ENCODE measurements at places on chromosomes 13 and 19.

- no peak for DNase-seq
Measured at GRCh38 chr13:35378939-35379338, 97.5 kb downstream of the MAB21L1 start.

- DNase-seq, result no peak
Measured at GRCh38 chr19:41194157-41194552, 1.1 kb downstream of the CYP2S1 start.

- DNase-seq, result no peak
Measured at GRCh38 chr13:23778879-23779278, 110.3 kb downstream of the MIPEP start.

GRCh38 chr13:113989585-113990300, 15.9 kb upstream of the C13orf46 start:
- DNase-seq, result no peak

GRCh38 chr13:35356572-35356971, 119.9 kb downstream of the MAB21L1 start:
- DNase-seq, result no peak

- DNase-seq, result no peak
Measured at GRCh38 chr19:3774621-3775373, 2.8 kb upstream of the RAX2 start.

DNA sequence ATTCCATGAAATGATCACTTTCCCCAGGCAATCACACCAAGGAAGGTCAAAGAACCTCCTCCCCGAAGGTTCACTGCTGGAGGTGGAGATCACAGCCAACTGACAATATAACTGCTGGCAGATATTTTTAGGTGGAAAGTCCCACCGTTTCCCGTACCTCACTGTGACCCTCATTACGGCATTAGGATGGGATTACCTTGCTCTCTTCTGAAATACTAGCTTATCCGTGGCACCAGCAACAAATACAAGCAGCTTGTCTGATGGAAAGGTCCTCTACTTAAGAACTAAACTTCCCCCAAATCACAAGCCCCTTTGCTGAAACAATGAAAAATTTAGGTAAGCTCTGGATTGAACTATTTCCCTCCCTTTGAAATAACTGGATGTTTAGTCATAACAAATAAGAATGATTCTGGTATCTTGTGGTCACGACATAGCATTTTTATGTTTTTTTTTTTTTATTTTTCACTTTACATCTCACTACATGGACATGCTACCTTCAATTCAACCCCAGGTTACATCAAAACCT, 178.9 kb downstream of the COL4A1 start:
- no peak for DNase-seq

DNA sequence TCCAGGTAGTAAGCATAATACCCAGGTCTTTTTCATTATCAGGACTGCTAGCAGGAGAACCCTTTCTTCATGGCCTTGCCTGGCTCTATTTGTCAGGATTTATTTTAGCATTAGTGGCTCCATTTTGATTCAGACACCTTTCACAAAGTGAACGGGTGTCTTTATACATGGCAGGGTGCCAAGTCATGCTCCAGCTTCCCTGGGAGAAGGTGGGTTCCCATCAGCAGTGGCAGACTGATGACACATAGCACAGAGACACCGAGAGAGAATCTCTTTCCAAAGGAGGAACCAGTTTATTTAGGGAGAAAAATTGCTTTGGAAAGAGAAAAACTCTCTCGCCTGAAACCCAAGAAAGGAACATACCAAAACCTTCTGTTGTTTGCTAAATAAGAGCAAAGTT, 135.3 kb upstream of the TMTC4 start:
- no peak for DNase-seq

GRCh38 chr19:9709305-9709704, 34.4 kb upstream of the ZNF562 start:
- DNase-seq, result no peak

DNA sequence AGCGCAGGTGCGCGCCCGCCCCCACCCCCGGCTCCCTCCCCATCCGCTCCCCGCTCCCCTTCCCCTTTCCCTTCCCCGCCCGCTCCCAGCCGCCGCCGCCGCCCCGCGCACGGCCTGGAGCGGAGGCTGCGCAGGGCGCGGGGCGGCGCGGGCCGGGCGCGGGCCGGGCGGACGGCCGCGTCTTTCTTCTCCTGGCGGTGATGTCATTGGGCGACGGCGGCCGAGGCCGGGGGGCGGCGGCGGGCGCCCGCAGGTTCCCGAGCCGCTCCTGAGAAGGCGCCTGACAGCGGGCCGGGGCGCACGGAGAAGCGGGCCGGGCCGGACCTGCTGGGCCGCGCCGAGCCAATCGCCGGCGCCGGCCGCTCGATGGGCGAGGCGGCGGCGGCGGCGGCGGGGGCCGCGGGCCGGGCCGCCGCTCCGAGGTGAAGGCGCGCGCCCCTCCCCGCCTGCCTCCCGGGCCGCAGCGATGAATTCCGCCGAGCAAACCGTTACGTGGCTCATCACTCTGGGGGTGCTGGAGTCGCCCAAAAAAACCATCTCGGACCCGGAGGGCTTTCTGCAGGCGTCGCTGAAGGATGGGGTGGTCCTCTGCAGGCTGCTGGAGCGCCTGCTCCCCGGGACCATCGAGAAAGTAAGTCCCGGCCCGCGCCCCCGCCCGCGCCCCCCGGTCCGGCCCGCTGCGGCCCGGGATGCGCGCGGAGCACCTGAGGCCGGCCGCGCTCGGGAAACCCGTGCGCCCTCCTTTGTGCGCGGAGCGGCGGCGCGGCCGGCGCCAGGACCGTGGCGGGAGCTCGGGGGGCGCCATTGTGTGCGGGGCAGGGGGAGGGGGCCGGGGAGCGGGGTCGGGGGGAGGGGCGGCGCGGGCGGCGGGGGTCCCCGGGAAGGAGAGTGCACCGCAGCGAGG, at the start of gene ARHGEF7:
Gene ARHGEF7 (plus strand): TSS at position 250 of the 904 bp plus-strand sequence. CDS start 217 bp downstream, at position 467.
- no peak for DNase-seq

- no peak for DNase-seq
Measured at GRCh38 chr19:46226438-46226973, 3.0 kb upstream of the IGFL1 start.

DNA sequence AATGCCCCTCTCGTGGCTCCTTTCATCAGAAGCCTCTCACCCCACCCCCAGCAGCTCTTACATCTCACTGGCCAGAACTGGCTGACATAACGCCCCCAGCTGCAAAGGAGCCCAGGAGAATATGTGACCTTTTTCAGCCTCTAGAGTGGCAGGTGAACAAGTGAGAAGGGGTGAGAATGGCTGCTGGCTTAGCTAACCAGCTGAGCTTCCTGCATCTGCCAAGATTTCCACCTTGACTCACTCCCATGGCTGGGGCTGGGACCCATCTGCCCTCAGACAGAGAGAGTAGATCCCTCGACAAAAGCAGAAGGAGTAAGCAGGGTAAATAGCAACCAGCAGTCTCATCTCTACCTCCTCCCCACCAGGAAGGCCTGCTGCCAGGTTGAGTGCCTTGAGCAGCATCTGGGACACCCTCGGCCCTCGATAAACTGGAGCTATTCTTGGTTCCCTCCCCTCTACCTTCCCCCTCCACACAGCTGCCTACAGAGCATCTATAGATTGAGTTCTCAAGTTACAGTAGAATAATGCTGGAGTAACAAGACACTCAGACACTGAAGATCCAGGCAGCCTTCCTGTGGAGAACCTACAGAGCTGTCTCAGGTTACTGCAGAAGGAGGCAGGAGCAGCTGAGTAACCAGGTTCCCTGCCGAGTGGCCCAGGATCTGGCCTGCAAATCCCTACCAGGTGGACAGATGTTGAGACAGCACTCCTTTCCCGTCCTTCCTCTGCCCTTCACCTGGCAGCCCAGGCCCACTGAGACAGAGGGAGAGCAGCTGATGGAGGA, 15.5 kb downstream of the KASH5 start:
- no peak for DNase-seq

DNA sequence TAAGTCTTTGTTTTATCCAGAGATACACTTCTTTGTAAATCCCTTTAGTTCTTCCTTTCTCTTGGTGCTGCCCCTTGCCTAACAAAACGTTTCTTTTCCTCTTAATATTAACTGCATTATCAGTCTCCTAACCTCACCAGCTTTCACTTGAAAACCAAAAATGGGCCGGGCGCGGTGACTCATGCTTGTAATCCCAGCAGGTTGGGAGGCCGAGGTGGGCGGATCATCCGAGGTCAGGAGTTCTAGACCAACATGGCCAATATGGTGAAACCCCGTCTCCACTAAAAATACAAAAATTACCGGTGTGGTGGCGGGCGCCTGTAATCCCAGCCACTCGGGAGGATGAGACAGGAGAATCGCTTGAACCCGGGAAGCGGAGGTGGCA, 329.8 kb upstream of the MIR17HG start:
- DNase-seq, result no peak

- no peak for DNase-seq
Measured at GRCh38 chr19:45075301-45076028, 813 bp downstream of the ZNF296 start.

- no peak for DNase-seq
Measured at GRCh38 chr13:20825477-20825875, 51.7 kb upstream of the EEF1AKMT1 start.

DNA sequence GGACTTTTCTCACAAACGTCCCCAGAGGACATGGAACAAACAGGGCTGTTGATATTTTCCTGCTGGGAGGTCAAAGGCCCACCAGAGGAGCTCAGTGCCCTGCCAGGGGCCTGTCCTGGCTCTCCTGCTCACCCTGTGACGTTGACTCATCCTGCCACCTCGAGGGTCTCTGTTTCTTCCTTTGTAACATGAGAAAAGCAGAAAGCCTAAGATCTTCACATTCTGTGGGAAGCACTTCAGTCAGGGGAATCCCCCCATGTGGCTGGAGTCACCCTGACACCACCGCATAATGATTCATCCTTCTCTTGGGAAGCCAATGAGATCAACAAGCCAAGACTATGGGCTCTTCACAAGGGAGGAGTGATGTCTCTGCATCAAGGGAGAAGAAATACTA, 147.9 kb downstream of the KATNAL1 start:
- DNase-seq, result no peak

DNA sequence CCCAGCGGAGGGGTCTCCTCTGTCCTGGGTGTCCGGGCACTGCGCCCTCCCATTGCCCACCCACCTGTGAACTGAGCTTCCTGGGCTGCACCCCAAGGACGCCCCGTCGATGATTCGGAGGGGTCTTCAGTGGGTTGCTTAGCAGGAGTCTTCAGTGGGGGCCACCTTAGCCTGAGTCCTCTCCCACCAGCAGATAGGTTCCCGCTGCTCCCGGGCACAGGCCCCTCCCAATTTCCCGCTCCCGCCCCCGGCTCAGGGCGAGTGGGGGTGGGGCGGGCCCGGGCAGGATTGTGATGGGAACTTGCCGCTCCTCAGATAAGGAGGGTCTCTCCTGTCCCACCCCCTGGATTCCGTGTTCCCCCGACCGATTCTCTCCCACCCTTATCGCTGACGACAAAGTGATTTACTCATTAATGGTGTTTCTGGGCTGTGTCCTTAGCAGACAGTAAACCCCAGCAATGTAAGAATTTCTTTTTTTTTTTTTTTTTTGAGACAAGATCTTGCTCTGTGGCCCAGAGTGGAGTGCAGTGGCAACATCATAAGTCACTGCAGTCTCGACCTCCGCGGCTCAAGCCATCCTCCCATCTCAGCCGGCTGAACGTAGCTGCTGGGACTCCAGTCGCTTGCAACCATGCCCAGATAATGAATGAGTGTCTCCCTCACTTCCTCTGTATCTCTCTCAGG, 655 bp upstream of the S1PR5 start:
- no peak for DNase-seq

- no peak for DNase-seq
Measured at GRCh38 chr19:30091456-30091855, 149.4 kb downstream of the URI1 start.

- no peak for DNase-seq
Measured at GRCh38 chr19:16605553-16605994, 22.4 kb downstream of the MED26 start.

- no peak for DNase-seq
Measured at GRCh38 chr19:5974721-5975387, 3.1 kb downstream of the RANBP3 start.

- DNase-seq, result peak; percentile 29
Measured at GRCh38 chr13:30739761-30740642, 4.7 kb downstream of the ALOX5AP start.

- DNase-seq, result no peak
Measured at GRCh38 chr13:106152047-106152446, 383.4 kb downstream of the EFNB2 start.

GRCh38 chr13:80572308-80572922, 231.5 kb upstream of the SPRY2 start:
- DNase-seq, result no peak

- DNase-seq, result no peak
Measured at GRCh38 chr19:39969681-39970424, 1.1 kb upstream of the PSMC4 start.

- DNase-seq, result no peak
Measured at GRCh38 chr13:53340505-53341143, 312.0 kb downstream of the OLFM4 start.

DNA sequence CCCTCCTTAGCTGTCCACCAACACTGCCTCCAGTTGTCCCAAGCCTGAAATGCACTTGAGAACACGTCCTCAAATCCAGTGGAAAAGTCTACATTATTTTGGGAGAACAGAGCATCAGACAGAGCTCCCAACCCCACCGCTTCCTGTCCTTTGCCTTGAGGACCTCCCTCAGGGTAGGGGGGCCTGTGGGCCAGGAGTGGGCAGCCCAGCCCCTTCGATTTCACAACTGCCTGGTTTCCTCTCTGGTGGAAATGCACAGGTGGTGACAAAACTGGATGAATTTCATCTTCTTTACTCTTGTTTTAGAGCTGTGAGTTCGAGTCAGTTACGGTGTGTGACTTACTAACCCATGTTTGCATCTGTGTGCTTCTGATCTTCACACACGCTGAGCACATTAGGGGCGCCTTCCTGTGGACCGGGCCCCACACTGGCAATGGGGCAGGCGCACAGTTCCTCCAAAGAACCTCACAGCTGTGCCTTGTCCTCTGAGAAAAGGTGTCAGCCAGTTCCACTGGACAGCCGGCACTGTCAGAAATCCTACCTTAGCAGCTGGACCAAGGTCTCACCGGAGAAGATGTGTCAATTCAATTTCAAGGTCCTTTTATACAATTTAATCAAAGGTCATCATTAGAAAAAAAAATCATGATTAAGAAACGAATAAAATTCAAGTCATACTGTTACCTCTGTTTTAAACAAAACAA, 80.2 kb downstream of the IRS2 start:
- no peak for DNase-seq

- no peak for DNase-seq
Measured at GRCh38 chr13:87333599-87333998, 337.6 kb upstream of the SLITRK5 start.

GRCh38 chr19:38559428-38560401, 58.0 kb downstream of the MAP4K1 start:
- no peak for DNase-seq

- DNase-seq, result no peak
Measured at GRCh38 chr13:80778297-80778696, 437.4 kb upstream of the SPRY2 start.

GRCh38 chr19:10553087-10553667, 9.5 kb downstream of the ATG4D start:
- DNase-seq, result no peak
